CD4-positive, alpha-beta T cell treated with Interferon alpha-2 for 1 hour (primary cell): ENCODE measurements at places on chromosomes 12 and 14.

DNA sequence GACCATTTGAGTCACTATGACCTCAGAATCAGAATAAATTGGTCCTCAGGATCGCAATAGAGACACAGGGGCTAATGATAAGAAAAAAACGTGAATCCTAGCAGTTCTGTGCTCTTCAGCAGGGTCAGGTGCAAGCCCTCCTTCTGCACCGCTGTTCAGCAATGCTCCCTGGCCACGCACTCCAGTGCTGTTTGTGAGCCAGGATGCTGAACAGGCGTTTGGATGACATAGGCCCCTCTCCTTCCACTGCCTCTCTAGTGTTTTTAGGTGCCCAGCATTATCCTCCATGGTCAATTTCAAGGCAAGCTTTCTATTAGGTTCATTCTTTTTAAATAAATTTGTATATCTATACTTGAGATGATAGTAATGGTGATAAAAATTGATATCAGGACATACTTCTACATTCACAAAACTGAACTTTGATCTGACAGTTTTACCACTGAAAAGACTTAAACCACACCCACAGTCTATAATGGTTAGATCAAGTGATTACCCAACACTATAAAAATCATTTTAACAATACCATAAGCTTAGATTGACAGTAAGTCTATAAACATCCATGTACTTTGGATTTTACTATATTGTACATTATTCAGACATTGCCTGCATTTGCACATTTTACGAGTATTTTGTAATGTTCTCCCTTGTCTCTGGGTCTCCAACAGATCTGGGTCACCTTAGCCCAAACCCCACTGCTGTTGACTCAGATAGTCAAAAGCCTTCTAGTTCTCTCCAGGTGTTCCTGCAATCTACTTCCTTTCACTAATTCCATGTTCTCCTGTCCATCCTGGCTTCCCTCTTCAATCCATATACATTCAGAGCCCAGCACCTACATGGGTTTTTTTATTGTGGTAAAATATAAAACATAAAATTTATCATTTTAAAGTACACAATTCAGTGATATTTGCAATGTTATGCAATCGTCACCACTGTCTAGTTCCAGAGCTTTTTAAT is 114.9 kb upstream of the COCH start:
- DNase-seq, result no peak

- DNase-seq, result no peak
Measured at GRCh38 chr12:4274396-4275015, 944 bp downstream of the CCND2 start.

DNA sequence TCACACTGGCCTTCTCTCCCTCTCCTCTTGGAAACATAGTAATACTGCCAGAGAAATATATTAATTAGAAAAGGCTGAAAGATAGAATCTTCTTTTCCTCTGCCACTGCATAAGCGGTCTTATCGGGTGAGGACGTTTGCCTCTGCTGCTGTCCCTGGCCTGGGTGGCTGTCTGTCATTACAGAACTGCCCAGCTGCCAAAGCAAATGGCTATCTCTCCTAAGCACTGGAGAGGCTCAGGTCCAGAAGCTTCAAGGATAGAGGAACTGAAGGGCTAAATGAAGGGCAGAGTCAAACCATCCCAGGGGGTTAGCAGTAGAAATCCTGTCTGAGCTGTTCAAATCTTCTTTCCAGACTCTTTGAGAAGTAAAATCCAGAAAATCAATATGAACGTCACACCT is 198.6 kb upstream of the CAND1 start:
- no peak for DNase-seq

GRCh38 chr14:82720946-82721345 is 1187.3 kb upstream of the SEL1L start:
- DNase-seq, result no peak

DNA sequence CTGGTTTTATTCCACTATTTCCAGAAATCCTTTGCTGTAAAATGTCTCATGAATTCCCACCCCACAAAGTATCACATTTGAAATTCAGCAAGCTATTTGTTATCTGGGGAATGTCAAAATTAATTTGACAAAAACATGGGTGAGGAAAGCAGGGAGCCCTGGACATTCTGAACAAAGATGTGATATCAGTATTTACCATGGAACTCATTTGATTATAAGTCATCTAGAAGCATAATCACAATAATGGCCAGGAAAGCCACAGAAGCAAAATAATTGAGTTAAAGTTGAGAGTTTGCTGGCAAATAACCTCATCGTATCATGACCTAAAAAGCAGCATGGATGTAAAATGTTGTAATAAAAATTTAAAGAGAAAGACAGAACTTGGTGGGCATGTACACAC is 96.1 kb downstream of the ANO6 start:
- no peak for DNase-seq

- DNase-seq, result peak; percentile 43
Measured at GRCh38 chr12:128920468-128920867, 67.2 kb downstream of the GLT1D1 start.

GRCh38 chr12:76226397-76226796 is 121.8 kb downstream of the BBS10 start:
- DNase-seq, result no peak

GRCh38 chr12:24078318-24078765 is 128.9 kb upstream of the SOX5 start:
- no peak for DNase-seq

DNA sequence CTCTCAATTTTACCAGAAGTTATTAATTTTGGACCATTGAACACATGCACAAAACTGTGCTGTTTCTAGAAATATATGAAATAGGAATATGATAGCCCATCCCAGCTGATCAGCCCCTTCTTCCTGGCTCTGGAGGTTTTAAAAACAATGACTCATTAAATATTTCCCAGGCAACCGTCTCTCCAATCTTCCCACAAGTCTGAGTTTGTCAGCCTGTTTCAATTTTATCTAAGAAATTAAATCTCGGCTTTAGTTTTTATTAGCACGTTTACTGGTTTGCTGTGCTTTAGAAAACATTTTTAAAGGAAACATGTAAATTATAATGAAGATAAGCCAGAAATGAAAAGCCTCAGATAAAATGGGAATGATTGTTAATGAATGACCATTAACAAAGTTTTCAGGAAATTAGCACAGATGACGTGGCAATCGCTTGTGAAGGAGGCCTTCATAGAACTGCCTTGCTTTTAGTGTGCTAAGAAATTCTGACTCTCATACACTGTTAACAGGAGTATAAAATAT is 89.3 kb upstream of the RAP1B start:
- no peak for DNase-seq

GRCh38 chr12:63319386-63319785 is 168.4 kb upstream of the AVPR1A start:
- no peak for DNase-seq

- DNase-seq, result peak; percentile 48
Measured at GRCh38 chr14:95527387-95528002, 7.4 kb upstream of the GLRX5 start.

- no peak for DNase-seq
Measured at GRCh38 chr14:100586403-100587085, 673 bp downstream of the BEGAIN start.

DNA sequence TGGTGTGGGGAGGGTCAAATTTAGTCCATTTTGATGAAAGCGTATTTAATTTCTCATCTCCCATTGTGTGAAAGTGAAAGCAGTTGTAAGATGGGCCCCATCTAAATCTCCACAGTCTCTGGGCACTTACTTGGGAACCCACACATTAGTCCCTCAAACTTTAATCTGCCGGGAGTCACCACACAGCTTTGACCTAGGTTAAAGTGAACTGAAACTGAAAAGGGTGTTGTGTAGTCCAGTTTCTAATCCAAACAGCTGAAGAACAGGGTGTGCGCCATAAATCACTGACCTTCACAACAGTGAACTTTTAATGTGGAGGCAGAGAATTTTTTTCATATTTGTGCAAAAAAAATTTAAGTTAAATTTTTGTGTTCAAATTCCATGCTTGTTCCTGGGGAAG is 48.4 kb upstream of the PTPRO start:
- DNase-seq, result no peak

- DNase-seq, result no peak
Measured at GRCh38 chr14:99447739-99448138, 32.9 kb downstream of the SETD3 start.

DNA sequence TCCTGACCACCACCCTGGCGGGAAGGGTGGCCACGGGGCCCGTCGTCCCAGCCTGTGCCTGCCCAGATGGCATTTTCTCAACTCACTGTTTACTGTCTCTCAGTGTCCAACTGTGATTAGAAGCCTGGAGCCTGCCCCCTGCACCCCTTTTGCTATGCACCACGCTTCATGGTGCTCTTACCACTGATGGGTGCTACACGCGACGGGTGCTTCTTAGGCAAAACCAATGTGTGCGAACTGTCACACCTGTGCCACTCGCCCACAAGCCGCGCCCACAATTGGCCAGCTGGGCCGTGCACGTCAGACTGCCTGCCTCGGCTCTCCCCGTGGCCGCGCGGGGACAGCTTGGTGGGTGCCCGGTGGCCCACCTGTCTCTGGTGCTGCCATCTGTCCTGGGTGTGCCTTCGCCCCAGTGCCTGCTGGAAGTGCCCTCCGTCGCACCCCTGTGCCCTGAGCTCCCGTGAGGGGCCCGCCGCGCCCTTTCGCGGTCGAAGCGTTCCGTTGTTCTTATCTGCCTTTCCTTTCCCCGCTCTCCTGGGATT is 15.1 kb upstream of the AMN start:
- DNase-seq, result no peak

DNA sequence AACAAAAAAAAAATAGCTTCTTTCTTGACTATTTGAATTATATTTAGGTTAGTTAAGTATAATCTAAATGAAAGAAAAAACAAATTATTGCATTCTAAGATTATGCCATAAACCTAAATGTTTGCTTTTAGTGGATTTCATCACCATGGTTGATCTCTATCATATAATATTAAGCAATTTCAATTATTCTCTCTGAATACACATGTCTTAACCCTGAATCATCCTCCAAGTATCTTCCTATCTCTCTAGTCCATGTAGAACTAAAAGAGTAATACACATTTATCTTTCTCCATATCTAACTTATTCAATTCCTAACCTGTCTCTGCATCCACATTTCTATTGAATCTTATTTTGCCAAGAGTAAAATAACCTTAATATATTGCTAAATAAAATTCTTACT is 59.6 kb downstream of the PPFIA2 start:
- no peak for DNase-seq

GRCh38 chr12:459430-460258 is at the start of gene B4GALNT3:
Gene B4GALNT3, plus strand, starts transcription at chr12:459939. Its CDS starts 438 bp downstream, at chr12:460377.
- DNase-seq, result peak; percentile 11

DNA sequence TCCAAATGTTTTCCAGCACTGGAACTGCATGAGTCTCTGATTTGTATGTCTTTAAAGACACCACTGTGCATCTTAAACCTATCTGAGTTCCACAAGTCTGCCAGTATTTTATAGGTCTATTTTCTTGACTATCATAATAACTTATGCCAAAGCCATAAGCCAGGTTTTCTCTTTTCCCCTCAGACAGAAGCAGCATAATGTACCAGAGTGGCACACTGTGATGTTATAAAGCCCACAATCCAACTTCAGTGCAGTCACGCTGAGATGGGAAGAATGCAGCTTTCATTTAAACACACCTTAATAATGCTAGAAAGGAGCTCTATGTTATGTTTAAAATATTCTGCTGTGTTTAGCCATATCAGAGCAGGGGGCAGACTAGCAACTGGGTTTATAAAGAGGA is 923.3 kb downstream of the DIO2 start:
- DNase-seq, result no peak

- DNase-seq, result peak; percentile 30
Measured at GRCh38 chr12:102061096-102061559, 663 bp downstream of the WASHC3 start.

DNA sequence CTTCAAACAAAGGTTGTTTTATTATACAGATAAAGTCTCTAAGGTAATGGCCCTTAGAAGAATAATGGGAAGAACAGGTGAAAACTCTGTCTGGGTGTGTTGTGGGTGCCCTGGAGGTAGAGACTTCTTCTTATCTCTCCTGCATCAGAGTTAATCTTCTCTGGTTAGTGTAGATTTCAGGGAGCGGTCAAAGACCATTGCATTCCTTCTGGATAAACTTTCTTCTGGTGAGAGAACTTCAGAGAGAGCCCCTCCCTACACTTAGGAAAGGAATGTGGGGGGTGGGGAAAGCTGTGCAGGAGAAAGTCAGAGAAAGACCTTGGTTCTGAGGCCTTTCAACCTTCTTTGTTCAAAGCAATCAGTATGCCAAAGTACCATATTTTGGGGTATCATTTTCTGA is 658.5 kb downstream of the DIO2 start:
- no peak for DNase-seq

GRCh38 chr12:109554761-109555160 is 18.5 kb downstream of the MMAB start:
- DNase-seq, result no peak

DNA sequence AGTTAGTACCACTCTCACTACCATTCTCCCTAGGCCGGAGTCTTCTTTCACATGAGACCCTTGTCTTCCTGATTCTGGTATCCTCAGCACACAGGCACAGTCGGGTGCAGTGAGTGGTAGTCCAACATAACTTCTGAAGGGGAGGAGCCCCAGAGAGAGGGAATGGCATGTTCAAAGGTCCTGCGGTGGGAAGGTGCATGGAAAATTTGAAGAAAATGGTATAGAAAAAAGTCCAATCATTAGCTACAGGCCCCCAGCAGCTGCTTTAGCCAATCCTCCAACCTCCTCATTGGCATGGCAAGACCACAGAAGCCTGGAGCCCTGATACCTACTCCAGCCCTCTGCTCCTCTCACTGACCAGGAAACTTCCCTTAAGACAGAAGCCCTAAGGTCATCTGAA is 96.6 kb downstream of the ZFP36L1 start:
- no peak for DNase-seq

DNA sequence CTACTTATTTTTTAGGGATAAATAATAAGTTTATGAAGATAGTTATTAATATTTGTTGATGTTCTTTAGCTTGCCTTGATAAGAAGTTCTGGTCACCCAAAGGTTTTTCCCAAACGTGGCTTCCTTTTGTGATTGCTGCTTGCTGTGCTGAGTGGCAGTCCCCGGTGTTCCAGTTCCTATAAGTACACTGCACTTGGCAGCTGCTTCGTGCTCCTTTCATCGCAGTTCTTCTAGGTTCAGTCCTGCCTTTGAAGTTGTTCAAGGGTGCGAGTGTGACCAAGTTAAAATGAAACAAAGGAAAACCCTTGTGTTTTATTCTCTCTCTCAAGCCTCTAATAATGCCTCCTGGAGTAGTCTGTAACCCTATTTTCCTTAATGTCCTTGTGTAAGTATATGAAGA is 128.5 kb upstream of the ATF1 start:
- DNase-seq, result no peak

- no peak for DNase-seq
Measured at GRCh38 chr12:63999853-64000252, 155.4 kb downstream of the SRGAP1 start.

DNA sequence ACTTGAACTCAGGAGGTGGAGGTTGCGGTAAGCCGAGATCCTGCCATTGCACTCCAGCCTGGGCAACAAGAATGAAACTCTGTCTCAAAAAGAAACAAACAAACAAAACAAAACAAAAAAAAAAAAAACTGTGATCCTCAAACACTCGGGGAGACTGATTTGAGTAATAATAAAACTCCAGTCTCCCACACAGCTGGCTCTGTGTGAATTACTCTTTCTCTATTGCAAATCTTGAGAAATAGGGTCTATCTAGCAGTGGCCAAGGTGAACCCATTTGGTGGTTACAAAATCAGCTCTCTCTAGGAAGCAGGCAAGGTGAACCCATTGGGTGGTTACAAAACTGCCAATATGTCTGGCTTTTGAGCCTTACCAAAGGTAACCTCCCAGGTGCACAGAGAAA is 6.0 kb upstream of the ACOT6 start:
- no peak for DNase-seq

- DNase-seq, result no peak
Measured at GRCh38 chr14:91135039-91135438, 21.2 kb downstream of the DGLUCY start.

GRCh38 chr12:83700838-83701237 is 1014.1 kb downstream of the TMTC2 start:
- DNase-seq, result no peak
